ENCODE measurements at places on chromosomes 3 and 15.

- DNase-seq: peak; percentile 79
Observed at GRCh38 chr3:157610876-157611535, 107.8 kb upstream of the VEPH1 start.

DNA sequence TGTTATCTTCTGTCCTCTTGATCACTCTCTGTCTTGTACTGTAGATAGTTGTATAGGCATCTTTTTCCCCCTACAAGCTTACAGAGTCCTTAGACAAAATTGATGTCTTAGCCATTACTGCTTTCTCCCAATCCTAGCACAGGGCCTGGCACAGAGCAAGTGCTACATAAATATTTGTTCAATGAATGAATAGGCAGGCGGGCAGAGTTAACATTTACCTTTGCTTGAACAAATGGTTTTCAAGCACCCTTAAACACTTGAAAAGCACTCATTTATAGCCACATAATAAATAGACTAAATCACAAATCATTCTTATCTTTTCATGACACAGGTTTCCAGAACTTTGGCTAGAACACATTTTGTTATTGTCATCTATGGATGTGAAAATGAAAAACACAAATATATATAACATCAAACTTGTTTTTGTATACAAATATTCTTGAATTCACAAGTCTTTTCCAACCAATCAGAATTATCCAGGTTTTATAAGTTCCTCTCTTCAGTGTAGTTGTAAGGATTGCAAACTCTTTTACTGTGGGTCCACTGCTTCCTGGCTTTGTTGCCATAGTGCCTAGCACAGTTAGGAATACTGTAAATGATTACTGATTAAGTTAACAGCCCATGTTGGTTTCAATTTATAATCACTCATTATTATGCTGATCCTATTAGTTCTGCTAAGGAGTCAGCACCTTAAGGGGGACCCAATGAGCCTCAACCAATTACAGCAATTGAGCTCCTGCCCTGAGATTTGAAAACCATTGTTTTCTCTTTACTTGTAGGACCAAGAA is 61.9 kb downstream of the ISL2 start:
- DNase-seq: no peak

GRCh38 chr3:100503448-100503847 is 11.0 kb downstream of the TMEM45A start:
- DNase-seq: peak; percentile 88

DNA sequence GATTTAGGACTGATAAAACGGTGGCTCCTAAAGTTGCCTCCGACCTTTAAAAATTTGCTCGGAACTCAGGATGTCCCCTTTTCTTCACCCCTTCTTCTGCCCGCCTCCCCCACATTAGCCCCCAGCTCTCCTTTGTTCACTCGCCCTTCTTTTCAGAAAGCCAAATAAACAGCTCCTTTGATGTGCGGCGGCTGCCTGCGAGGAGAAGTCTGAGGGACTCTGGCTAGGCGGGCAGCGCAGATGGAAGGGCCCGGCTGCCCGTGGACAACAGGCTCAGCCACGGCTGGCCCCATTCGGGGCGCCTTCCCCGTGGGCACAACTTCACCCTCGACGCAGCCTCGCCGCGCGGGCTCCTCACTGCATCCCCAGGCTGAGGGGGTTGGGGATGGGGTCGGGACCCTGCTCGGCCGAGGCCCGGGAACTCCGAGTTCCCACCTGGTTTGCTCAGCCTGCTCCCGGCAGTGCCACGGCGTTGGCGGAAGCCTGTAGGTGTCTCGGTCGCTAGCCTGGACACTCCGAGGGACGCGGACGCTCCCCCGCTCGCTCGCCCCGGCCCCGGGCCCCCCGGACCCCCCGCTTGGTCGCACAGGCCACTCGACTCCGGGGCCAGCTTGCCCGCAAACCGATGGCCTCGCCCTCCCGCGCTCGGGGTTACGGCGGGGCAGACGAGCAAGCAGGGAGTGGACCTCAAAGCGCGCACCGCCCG is 897 bp upstream of the TLE3 start:
- no peak for DNase-seq

GRCh38 chr3:157125101-157125500 is 34.8 kb downstream of the CCNL1 start:
- no peak for DNase-seq

DNA sequence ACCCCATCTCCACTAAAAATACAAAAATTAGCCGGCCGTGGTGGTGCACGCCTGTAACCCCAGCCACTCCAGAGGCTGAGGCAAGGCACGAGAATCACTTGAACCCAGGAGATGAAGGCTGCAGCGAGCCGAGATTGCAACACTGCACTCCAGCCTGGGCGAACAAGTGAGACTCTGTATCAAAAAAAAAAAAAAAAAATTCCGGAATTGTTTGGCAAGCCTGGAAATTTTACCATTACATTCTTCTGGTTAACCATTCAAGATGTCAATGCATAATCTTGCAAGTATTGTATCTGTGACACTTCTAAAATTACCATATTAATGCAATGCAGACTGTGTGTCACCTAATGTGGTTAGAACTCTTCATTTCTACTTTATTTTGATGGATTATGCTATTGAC is 67.0 kb downstream of the CSNK1G1 start:
- no peak for DNase-seq

- DNase-seq: peak; percentile 63
Observed at GRCh38 chr15:77118882-77119321, 48.0 kb upstream of the TSPAN3 start.

GRCh38 chr3:69879051-69879450 is 120.5 kb upstream of the SAMMSON start:
- no peak for DNase-seq

DNA sequence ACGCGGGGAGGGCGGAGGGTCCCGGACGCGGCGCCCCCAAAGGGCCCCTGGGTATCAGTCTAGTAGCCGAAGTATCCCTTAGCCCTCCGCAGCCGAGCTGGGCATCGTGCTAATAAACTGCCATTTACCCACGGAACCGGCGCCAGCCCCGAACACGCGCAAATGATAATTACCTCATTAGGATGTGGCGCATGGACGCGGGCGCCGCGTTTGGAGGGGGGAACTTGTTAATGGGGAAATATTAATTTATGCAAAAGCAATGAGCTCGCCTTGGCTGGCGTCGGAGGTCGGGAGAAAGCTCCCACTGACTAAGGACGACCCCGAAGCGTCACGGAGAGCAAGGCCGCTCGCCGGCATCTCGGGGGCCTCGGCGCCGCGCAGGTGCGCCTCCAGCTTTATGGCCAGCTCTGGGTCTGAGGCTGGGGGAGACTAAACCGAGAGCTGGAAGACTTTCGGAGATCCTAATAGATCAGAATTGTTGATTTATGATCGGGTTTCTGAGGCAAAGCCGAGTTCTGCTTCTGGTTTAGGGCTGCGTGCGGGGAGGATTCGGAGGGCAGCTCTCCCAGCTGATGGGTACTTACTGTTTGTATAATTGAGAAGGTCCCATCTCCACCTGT is 474 bp upstream of the FEZF2 start:
- no peak for DNase-seq

DNA sequence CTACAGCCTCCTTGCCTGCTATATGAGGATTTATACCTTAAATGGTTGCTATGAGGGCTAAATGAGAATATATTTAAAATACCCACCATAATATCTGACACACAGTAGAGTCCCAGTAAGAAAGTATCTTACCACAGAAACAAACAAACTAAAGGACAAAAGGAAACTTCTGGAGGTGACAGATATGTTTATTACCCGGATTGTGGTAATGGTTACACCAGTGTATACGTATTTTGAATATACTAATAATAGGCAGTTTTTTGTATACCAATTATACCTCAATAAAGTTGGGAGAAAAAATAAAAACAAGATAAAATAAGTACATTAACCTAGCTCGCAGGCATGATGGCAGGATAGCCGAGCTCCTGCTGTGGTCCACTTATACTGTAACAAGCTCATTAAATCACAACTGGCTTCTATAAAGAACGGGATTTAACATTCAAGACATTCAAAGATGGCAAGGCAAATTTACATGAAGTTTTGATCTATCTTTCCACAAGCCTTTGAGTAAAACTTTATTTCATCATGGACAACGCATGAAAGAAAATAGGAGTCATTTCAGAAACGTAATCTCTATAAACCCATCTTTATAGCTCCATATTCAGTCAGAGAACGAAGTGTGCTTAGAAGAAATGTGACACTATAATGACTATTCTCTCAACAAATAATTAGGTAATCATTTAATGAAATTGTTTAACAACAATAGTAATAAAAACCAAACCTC is 1.5 kb downstream of the RPN1 start:
- no peak for DNase-seq

- no peak for DNase-seq
Observed at GRCh38 chr15:60356832-60357231, 41.0 kb downstream of the ANXA2 start.

- DNase-seq: peak; percentile 87
Observed at GRCh38 chr3:20054549-20054987, 14.3 kb downstream of the KAT2B start.

DNA sequence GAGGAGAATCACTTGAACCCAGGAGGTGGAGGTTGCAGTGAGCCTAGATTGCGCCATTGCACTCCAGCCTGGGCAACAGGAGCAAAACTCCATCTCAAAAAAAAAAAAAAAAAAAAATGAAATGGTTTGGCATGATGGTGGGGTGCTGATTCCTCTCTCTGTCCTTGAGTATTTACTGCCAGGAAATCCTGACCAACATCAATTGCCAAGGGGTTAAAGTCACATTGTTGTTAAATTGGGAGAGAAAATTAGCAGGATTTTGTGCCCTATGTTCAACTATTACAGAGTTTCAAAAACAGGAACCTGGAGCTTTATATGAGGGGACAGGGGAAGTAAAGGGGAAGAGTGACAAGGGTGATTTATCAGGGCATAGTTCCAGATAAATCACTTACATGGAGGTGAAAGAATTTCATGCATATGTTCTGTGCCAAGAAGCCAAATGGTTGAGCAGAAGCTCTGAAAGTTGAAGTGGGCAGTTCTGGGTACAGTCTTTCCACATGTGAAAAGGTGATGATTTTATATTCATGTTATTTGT is 70.5 kb upstream of the TSEN2 start:
- DNase-seq: peak; percentile 52

GRCh38 chr3:31132132-31132769 is 237.8 kb upstream of the GADL1 start:
- DNase-seq: peak; percentile 17

DNA sequence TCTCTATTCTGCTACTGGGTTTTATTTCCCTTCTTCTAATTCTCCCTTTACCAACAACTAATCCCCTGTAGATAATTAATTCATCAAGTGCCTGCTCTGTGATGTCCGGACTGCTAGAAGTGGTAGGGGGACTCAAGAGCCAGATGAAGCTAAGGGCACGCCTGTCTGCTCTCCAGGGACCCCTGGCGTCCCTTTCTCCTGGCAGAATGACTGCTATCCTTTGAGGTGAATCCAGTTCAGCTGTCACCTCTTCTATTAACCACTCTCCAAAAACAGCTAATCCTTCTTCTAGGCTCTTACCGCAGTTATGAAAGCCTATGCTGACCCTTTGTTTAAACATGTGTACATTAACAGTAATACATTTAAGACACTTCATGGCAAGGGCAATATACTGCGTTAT is 1.4 kb upstream of the CHRNA7 start:
- DNase-seq: no peak

- no peak for DNase-seq
Observed at GRCh38 chr15:68276668-68277067, 877 bp upstream of the FEM1B start.

- DNase-seq: no peak
Observed at GRCh38 chr3:46923559-46924350, 46.2 kb downstream of the PTH1R start.

- no peak for DNase-seq
Observed at GRCh38 chr3:66475386-66476020, 25.3 kb downstream of the LRIG1 start.

GRCh38 chr3:64244011-64244942 is 19.0 kb upstream of the PRICKLE2 start:
- DNase-seq: peak; percentile 3

GRCh38 chr15:89746386-89746780 is 4.7 kb downstream of the MESP1 start:
- no peak for DNase-seq

GRCh38 chr15:42133886-42134502 is 22.4 kb downstream of the PLA2G4F start:
- DNase-seq: peak; percentile 52

DNA sequence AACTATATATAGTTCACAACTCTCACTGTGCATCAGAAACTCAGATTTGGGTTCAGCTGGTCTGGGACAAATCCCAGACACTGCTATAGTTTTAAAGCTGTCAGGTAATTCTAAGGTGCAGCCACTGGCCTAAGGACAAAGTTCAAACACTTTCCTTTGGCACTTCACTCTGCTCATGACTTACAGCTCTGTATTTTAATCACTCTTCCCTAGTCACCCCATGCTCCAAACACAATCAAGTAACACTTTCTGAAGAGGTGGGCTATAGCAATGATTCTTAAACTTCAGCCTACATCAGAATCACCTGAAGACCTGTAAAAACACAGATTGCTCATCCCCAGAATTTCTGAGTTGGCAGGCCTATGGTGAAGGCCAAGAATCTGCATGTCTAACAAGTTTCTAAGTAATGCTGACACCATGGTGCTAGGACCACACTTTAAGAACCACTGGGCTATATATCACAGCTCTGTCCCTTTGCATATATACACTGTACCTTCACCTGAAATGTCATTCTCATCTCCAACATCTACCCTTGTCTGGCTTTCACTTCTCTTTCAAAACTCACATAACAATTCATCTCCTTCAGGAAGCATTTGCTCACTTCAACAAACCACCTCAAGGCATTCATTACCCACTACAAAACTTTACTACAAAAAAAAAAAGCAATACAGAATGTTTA is 21.4 kb downstream of the STAG1 start:
- DNase-seq: no peak

DNA sequence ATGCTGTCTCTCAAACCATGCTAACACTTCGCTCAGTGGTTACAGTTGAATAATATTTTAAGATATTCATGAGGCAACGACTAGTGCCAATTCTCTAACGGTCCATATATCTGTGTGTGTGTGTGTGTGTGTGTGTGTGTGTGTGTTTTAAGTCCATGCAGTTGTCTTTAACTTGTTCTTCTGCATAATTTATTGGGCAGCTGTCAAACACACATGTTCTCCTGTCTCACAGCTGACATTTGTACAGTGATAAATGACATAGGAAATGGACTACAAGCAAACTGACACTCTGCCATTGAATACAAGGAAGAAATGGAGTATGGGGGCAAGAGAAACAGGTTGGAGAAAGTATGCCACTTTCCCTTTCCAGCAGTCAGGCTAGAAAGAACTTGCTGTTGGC is 172.0 kb downstream of the PDZRN3 start:
- DNase-seq: no peak

DNA sequence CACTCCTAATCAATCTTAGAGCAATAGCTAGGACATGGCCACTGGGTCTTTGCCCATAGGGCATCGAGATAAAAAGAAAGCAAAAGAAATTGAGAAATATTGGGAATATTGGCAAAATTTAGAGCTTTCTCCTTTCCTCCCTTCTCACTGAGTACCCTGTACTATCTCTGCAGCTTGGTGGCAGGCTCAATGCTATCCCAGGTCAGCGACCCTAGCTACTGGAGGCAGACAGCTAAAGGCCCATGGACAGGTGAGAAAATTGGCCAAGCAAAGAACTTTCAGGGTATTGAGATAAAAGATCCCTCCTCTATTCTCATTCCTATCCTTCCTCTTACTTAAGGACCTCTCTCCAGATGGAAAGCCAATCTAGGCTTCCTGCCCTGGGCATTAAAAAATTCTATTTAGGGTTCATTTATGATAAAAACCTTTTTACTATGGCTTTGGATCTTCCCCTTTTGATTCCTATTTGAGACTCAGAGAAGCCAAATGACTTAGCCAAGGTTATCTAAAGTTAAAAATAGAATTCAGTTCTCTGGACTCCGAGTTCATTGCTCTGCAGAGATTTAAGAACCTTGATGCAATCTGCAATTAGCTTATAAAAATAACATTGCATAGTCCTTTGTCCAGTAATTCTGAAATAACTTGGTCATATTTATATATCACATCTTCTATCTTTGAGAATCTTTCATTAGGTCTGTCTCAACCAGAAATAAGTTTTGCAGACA is 75.4 kb downstream of the THRB start:
- no peak for DNase-seq

Data from MV-4-11 (cell line).